ENCODE measurements at places on chromosomes 3 and 15.

DNA sequence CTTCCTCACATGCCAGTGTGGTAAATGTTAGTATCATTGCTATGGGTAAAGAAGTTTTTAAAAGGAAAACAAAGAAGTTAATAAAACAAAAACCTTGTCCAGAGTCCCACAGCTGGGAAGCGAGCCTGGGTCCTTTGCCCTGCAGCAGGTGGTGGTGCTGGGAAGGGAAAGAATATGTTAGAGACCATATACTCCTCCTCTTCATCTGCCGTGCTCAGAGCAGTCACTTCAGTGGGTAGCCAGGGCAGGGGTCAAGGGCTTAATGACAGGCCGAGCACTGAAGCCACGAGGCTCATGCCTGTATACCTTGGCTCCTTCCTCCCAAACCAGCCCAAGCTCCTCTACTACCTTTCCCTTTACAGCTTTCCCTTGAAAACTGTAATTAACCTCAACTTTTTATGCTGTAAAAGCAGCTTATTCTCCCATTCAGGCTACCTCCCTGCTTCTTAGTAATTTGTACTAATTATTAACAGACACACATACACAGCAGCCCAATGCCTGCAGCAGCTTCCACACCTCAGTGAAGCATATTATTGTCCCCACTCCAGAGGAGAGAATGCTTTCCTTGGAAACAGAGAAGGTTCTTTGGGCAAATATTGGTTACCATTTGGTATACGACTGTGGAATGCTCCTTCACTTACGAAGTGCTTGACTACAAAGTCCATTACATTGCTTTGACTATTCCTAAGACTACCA is 362.1 kb downstream of the EPHB1 start:
- no peak for DNase-seq

- no peak for DNase-seq
Observed at GRCh38 chr3:114108137-114108536, 51.6 kb downstream of the QTRT2 start.

DNA sequence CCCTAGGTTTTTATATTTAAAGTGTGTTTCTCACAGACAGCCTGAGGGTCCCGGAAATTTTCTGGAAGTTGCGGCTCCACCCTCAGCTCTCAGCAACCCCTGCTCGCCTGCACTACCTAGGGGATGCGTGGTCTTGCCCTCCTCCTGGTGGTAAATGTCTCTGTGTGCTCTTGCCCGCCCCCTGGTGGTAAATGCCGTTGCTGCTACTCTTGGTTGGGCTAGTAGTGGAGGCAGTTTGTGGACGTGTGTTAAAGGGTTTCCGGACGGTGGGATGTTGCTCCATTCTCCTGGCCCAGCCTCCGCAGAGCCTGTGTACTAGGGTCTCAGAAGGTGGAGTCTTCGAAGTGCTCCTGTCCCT is 27.4 kb downstream of the STOML1 start:
- no peak for DNase-seq

DNA sequence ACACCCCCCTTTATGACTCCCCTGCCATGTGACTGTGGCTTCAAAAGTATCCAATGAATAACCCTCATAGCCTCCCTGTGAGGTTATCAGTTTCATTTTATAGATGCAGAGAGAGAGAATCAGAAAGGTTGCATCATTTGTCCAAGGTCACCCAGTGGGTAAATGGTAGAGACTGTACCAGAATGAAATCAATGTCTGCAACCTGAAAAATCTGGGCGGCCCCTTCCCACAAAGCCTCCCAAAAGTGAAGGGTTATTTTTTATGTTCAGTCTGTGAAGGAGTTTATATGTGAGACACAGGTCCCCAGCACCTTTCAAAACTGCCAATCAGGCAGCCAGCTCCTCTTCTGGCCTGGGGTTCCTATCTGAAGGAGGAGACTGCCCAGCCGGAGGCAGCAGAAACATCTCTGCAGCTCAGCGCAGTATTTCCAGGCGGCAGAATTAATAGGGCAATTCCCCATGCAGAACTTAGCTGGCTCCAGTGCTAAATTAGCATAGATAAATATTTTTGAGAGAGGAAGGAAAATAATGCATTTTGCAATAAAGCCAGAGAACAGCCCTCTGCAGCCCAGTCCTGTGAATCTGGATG is 130.8 kb upstream of the PRR20G start:
- no peak for DNase-seq

GRCh38 chr3:127610105-127610504 is 11.9 kb downstream of the MCM2 start:
- no peak for DNase-seq

DNA sequence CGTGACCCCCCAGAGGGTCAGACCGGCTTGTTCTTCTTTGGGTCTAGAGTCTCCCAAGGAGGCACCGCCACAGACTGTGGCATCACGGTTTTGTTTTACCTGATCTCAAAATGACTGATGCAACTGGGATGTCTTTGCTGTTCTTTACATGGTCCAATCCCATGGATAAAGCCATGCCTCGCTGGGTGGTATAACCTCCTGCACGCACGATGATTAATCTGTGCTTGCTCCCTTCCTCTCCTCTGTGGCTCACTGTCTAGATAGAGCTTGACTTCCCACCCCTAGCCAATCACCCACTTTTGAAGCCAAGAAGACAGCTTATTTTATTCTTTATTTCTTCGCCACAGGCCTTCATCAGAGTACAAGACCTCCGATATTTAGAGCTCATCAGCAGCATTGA is 36.6 kb upstream of the RHO start:
- DNase-seq, result no peak

GRCh38 chr3:58874795-58875194 is 175.0 kb downstream of the CFAP20DC start:
- DNase-seq, result no peak

GRCh38 chr3:120227710-120228347 is 57.2 kb downstream of the GPR156 start:
- DNase-seq, result no peak

GRCh38 chr15:84813931-84814330 is 3.2 kb upstream of the ALPK3 start:
- no peak for DNase-seq

- DNase-seq, result peak; percentile 22
Observed at GRCh38 chr3:29065211-29065785, 215.6 kb upstream of the RBMS3 start.

DNA sequence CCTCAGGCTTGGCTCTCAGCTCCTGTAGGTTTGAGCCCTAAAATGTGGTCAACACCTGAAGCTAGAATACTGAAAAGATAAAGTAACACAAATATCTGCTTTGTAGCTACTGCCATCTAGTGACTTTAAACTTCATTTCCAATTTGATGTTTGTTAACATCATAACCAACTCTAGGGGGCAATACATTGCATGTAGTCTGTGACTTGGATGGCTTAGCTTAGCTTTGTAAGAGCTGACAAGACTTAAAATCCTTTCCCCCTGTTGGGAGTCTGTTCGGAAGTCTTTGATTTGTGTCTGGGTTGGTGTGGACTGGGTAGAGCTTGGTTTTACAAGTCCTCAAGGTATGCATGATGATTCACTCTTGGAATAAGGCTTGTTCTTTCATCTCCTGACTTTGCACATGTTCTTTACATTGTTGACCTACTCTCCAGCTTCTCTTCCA is 51.7 kb downstream of the SCN11A start:
- DNase-seq, result peak; percentile 16

GRCh38 chr3:81349816-81350340 is 411.6 kb downstream of the GBE1 start:
- DNase-seq, result no peak

DNA sequence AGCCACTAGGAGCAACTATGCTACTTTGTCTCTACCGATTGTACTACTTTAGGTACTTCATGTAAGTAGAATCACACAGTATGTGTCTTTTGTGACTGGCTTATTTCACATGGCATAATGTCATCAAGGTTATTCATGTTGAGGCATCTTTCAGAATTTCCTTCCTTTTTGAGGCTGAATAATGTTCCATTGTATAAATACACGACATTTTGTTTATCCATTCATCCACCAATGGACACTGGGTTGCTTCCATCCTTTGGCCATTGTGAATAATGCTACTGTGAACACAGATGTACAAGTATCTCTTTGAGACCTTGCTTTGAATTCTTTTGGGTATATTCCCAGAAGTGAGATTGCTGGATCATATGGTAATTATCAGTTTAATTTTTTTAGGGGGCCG is 29.2 kb downstream of the MYO5A start:
- DNase-seq, result no peak

DNA sequence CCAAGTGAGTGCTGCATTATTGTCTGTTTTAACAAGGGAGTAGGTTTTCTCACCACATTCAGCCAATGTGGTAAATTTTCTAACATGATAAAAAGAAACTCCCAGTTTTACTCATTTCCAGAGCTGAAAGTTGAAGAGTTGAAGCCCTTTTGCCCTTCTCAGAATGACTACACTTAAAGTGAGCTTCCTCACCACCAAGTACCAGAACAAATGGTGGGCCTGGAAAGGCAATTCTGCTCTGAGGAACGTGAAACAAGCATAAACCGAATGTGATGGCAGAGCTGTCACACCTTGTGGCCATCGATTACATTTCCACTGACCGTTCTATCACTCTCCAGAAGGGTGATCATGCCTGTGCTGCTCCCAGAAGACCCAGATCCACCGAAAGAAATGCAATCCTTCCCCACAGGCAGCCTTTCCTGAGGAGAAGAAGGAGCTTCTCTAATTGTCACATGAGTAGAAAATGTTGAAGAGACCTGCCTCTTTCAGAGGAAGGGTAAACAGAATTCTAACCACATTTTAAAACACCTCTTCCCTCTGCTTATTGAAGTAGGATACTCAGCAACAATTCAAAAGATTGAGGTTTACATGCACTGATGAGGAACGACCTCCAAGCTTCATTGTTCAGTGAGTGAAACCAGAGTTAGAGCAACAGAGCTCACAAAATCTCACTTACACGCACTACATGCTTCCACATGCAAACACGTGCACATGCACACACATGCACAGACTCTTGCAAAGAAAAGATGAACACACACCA is 21.4 kb upstream of the CCR9 start:
- no peak for DNase-seq

GRCh38 chr3:65545429-65545828 is 493.3 kb downstream of the MAGI1 start:
- DNase-seq, result no peak

GRCh38 chr3:8077126-8077525 is 424.5 kb upstream of the LMCD1 start:
- DNase-seq, result no peak

- no peak for DNase-seq
Observed at GRCh38 chr3:99658274-99658673, 19.9 kb downstream of the COL8A1 start.
